ENCODE measurements at places on chromosomes 4 and X.

- no peak for DNase-seq
Measured at GRCh38 chr4:108813261-108813660, 50.4 kb upstream of the ETNPPL start.

DNA sequence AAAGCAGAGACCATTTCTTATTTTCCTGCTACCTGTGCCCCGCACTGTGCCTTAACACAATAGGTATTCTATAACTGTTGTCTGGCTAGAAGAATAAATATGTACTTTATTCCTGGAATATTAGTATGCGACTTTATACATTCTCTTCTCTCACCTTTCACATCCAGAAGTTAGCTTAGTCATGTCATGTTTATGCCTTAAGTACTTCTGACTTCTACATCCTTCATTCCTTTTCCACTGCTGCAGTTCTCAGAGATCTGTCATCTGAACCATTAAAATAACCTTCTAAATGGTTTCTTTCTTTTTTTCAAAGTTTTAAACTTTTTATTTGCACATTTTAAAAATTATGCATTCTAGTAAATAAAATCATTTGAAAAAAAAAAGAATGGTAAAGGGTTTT is 34.4 kb downstream of the KIF4A start:
- no peak for DNase-seq

DNA sequence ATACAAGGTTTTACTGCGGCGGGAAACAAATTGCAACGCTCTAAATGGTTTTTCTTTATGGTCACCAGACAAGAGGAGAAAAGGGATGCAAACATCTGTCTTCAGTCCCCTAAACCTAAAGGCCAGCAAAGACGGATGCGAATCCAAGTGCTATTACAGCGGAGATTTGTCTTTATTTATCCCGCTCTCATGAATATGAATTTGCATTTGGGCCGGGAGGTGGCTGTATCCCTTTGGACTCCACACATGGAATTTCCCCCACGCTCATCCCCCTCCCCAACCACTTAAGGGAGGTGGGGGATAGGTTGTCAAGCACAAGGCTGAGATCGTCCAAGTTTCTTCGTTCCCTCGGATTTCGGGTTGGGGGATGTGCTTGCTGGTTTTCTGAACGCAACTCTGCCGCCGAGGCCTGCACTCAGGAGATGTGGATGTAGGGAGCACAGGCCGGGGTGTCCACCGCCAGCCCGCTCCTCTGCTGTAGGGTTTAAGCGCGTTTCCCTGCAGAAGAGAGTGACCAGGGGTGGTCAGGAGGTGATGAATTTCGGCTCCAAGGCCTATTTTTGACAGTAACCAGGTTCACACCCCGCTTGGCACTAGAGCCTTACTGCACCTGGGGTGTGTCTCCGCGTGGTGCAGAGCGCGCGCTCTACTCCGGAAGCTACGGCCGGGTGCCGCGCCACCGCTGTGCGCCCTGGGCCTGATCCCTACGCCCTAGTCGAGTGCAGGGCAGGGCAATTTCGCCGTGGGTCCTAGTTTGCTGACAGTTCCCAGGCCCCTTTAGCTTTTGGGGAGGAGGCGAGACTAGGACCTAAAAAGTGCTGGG is 2.3 kb upstream of the PHOX2B start:
- DNase-seq: peak; percentile 78

DNA sequence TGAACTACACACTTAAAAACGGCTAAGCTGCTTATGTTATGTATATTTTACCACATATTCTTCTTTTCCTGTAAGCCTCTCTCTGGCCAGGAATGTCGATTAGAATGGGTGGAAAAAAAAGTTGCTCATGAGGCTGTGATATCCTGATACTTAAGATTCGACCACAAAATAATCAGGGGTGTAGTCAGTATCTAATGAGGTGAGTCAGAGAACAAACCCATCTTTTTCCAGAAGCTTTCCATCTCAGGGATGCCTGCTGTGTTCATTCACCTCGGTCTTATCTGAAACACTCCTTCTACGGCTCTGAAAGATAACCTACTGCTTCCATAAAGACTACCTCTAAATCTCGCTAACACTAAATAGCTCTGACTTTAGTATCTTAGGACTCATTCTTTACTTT is 142.7 kb upstream of the MAP3K15 start:
- no peak for DNase-seq

- DNase-seq: no peak
Measured at GRCh38 chr4:51906167-51906958, 63.4 kb downstream of the DCUN1D4 start.

- DNase-seq: no peak
Measured at GRCh38 chr4:73646117-73646516, 25.9 kb upstream of the RASSF6 start.

DNA sequence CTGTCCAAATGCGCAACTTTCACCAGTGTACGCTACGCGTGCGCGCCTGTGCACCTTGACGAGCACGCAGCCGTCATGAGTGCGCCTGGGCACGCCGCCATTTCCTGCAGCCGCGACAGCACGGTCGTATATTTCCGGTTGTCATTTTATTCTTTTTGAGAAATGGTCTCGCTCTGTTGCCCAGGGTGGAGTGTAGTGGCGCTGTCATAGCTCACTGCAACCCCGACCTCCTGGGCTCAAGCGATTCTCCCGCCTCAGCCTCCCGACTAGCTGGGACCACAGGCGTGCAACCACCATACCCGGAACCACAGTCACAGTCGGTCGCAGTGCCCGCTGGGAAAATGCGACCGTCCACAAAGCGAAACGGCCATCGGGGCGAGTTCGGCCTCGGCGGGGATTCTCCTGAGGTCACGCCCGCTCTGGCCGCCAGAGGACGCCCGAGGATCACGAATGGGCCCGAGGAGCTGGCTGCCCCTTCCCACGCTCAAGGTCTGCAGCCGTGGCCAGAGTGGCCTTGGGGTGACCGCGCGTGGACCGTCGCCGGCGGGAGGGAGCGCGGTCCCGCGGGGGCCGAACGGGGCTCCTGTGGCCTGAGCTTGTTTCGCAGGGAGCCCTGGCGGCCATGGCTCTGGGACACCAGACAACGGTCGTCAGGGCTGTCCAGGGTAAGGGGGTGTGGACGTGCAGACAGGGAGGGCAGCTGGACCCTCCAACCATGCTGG is 23.7 kb upstream of the PNMA3 start:
- peak; percentile 90 for DNase-seq

DNA sequence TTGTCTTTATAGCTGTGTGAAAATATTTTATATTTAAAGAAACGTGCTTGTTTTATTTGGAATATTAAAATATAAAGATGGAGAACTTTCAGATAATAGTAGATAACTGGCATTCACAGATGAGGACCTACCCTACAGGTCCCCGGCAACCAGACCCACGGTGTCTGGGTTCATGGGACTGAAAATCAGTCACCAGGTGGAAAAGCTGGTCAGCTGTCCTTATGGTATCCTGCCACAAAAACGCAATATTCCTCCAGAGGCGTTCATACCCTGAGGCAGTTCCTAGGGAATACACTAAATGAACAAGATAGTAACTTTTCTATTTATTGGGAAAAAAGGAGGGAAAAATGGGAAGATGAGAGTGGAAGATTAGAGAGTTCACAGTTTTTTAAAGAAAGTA is 1.2 kb downstream of the TLR6 start:
- no peak for DNase-seq

GRCh38 chr4:70632028-70632427 is 3.5 kb downstream of the ENAM start:
- DNase-seq: no peak

GRCh38 chr4:11632483-11632882 is 203.8 kb upstream of the HS3ST1 start:
- DNase-seq: no peak

DNA sequence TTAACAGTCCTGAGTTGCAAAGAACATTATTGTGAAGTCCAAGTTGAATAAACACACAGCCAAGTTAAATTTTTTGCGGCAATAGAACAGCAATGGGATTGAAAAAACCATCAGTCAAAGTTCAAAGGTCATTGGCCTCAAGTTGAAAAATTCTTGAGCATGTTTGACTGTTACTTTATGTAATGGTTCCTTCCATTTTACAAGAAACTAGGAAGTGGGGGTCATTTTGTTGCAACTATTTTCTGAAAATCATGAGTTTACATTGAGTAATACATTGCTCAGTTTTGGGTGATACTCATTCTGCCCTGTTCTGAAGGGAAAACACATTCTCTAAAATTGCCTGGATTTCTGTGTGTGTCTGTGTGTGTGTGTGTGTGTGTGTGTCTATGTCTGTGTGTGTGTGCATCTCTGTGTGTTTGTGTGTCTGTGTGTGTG is 5.2 kb upstream of the IRF2 start:
- no peak for DNase-seq

DNA sequence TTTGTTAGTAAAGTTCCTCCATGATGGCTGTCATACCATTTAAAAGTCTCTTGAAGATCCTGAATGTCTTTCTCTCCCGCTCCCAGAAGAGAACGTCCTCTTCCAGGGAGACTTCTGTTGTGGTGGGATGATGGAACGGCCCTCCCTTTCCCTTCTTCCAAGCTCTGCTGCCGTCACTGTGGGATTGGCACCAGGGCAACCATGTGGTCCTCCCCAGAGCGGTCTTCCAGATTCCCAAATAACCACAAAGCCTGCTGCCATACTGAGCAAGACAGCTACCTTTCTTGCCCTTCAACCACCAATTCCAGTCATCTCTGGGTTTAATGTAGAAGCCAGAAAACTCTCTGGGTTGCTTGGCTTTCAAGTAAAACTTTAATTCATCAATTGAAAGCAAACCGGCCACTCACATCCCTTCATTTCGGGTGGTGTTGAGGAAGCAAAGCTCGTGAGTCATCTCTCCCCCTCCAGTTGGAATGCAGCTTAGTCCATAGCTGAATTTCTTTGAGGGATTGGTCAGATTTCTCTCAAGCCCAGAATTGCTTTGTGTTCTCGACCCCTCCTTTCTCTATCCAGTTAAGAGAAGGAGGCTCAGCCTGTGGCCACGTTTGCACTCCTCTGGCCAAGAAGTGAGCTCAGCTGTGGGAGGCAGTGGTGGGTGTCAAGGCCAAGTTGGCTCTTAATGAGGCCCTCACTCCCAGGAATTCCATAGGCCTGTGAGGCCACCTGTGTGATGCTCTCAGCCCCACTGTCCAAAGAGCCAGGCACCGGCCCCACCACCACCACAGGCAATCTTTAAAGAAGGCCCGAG is 36.9 kb downstream of the FHDC1 start:
- DNase-seq: no peak

GRCh38 chrX:114332766-114333165 is 251.1 kb upstream of the HTR2C start:
- no peak for DNase-seq

DNA sequence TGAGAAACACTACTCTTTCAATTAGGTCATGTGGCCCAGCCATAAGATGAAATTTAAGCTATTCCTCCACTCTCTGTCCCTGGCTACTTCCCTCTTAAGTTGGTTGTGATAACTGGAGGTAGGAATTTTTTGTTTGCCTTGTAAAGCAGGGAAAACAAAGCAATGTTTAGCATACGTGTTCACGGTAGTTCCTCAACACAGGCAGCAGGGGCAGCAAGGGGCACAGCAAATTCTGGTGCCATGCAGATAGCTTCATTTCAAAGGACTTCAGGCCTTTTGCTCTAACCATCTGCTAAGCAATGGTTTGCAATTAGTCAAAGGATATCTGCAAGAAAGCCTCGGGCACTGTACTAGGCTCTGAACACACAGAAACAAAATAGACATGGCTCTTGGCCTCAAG is 330.2 kb downstream of the ZIC3 start:
- no peak for DNase-seq

GRCh38 chr4:86927843-86928395 is 6.9 kb upstream of the AFF1 start:
- DNase-seq: no peak

- DNase-seq: no peak
Measured at GRCh38 chr4:66059136-66059535, 388.8 kb upstream of the EPHA5 start.

GRCh38 chrX:154730253-154730891 is 20.5 kb downstream of the GAB3 start:
- no peak for DNase-seq

DNA sequence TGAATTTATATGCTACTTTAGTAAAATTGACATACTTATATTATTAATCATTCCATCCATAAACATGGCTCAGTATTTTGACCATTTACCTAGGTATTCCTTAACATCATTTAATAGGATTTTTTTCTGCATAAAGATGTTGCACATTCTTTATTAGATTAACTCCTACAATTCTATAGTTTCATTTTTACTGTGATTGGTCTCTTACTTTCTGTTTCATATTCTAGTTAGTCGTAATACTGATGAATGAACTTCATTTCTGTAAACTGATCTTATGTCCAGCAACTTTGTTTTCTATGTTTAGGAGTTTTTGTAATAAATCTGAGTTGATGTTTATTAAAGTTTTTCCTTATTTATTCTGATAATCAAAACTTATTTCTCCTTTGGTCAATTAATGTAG is 278.2 kb upstream of the CXXC4 start:
- no peak for DNase-seq

DNA sequence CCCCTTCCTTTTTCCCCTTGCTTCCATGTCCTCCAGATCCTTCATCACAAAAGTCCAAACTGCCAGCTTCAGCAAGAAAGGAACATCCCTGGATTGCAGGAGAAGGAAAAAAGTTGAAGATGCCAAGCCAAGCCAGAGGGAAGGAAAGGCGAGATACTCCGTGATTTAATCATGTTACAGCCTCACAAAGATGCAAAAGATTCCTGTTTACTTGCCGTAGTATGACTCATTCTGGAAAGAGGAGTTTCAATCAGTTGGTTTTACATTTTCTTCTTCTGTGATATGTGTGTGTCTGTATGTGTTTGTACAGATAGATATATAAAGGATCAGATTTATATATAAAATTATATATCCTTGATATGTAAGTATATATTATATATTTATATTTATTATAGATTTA is 69.3 kb downstream of the BTC start:
- no peak for DNase-seq

- DNase-seq: peak; percentile 11
Measured at GRCh38 chrX:63250253-63250868, 100.8 kb downstream of the SPIN4 start.

DNA sequence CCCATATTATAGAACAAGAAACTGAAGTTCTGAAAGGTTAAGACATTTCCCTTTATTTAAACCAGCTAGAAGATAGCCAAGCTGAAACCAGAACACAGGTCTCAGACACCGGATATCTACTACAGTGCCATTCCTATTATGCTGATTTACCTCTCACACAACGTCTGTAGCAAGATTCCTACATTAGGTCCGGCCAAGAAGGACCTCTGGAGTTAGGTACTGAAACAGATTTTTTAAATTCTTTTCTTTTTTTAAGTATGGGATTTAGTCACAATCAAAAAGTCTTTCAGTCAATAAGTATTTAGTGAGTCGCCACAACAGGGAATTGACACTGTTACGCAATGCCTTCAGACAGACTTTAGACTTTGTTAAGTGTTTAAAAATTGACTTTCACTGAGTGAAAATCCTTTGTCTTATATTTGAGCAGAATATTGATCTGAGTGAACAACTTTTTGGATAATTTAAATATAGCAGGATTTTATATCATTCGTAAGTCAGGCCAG is 26.5 kb upstream of the SPANXN4 start:
- no peak for DNase-seq

GRCh38 chrX:68574240-68574639 is 73.2 kb upstream of the STARD8 start:
- no peak for DNase-seq

Measured in retina (tissue), 1 donor.